NCI-H1694 (cell line): ENCODE measurements at places on chromosomes 5 and 9.

GRCh38 chr5:79183617-79184016 is 52.3 kb upstream of the JMY start:
- DNase-seq: no peak

DNA sequence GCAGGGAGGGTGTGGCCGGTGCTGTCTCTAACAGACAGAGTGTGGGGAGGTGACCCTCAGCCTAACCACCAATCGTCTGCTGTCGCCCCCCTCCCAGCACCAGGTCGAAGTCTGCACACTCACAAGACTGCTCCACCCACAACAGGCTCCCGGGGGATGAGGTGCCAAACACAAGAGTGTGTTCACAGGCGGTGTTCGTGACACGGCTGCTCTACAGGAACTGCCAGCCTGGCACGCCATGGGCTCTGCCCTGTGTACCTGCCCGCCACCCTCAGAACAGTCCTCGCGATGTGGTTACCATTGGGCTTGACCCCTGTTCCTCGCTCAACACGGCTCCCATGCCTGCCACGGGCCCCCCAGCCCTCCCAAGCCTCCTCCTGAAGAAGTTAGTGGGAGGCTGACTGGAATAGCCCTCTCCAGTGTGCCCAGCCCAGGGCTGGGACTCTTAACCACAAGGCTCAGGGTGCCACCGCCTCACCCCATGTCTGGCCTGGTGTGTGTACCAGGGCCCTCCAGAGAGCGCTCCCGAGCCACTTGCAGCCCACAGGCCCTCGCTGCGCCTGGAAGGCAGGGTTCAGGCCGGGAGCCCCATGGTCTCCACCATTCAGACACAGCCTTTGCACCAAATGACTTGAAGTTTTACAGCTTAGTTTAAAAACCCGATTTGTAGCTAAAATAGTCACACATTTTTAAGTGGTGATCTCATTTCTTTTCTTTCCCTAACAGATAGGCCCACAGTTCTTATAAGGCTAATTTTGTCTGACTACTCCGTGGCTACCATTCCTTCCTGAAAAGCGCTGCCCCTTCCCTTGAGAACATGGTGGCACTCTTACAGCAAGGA is 102.5 kb downstream of the CAMSAP1 start:
- no peak for DNase-seq

DNA sequence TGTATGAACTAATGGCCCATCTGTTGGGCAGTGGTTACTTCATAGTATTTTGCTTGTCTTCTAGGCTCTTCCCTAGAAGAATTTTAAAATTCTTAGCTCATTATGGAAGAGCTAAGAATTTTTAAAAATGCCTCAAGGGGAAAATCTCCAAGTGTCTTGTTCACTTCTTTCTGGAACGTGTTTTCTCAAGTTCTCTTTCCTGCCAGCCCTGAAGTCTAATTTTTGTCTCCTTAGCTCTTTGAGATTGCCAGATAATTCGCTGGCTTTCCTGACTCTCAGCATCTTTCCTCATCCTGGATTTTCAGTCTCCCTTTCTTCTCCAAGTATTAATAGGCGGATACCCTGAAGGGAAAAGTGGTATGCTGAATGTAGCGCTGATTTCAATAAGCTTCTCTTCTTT is 395.4 kb downstream of the ARRDC3 start:
- DNase-seq: no peak

DNA sequence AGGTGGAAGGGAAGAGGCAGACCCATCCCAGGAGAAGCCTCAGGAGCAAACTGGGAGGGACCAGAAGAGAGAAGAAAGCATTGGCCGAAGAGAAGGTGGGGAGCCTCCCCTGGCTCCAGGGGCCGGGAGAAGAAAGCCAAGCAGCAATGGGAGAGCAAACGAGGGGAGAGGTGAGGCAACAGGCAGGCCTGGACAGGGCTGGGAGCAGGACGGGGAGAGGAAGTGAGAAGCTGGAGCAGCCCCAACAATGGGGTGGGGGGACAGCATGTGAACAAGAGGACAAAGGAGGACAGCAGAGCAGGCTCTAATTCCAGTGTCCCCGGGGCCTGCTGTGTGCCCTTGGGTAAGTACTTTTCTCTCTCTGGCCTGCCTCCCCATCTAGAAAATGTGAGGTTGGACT is 115.3 kb downstream of the PSD2 start:
- no peak for DNase-seq

DNA sequence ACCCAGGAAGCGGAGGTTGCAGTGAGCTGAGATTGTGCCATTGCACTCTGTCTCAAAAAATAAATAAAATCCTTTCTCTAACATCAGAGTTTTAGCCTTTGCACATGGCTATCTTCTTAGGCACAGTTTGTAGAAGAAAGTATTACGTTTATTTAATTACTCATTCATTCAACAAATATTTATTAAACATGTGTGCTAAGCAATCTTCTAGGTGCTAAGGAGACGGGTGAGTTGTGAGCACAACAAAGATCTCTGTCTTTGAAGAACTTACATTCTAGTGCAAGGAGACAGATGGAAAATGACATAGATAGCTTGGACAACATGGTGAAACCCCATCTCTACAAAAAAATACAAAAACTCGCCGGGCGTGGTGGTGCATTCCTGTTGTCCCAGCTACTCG is 122.3 kb upstream of the MYO10 start:
- no peak for DNase-seq

GRCh38 chr9:87011551-87011950 is 64.2 kb upstream of the GAS1 start:
- no peak for DNase-seq
